ENCODE measurements at places on chromosomes 1 and 21.
A peak's percentile ranks its signal among the peaks of the same experiment; 100 is the strongest.

DNA sequence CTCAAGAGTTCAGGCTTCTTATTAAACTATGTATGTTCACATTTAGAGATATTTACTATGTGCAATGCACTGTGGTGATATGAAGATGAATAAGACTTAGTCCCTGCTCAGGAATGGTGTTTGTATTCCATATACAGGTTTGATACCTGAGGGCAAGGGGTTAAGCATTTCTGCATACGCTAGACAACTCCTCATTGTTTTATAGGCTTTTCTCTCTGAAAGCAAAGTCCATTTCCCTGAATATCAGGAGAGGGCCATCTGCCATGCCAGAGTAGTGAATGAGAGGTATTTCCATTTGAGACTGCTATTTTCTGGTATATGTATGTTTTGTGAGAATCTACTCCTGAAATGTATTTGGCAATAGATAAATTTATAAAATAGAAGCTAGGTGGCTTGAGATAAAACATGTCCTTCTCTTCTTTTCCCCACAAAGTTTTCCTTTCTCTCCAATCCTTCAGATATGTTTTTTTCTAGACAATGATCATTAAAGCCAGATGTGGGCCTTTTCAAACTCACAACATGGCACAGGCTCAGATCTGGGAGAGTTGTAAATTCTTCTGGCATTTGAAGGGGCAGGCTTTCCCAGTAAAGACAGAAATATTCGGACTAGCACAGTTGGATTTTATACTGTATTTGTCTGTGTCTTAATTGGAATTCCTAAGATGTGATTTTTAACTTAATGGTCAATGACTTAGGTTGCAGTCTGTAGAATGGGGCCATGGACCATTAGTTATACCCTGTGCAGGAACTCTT is 73.3 kb upstream of the WDR26 start:
- DNase-seq: no peak

DNA sequence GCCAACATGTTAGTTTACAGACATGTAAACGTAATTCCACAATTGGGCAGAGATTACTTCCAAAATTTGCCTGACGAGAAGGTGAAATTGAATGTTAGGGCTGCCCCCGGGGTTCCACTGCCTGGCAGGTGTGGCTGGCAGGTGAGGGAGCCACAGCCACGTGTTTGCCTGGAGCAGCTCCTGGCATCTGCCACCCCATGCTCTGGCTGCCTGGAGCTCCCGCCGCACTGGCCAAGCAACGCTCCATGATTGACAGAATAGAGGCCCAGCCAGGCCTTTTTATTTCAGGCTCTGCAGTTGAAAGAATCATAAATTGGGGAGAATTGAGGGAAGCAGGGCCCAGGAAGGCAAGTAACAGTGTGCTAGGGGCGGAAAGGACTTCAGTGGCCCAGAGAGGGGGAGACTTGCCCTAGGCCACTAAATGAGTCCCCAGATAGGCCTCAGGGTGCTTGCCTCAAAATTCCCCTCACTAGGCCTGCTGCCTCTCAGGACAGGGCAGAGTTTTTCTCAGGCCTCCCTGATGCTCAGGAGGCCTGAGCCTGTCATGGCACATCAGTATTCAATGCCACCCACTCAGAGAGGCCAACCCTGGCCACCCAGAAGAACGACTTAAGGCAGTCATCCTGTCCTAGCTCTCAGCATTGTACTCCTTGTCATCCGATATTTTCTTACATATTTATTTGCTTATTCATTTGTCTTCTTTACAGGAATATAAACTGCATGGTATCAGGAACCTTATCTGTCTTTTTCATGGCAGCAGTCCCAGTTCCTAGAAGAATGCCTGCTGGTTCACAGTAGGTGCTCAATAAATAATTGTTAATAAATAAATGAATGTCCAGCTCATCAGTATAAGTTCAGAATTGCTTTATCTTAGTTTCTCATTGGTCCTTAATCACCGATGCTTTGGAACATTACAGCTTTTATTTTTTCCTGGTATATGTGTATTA is 16.6 kb upstream of the S1PR1 start:
- no peak for DNase-seq

DNA sequence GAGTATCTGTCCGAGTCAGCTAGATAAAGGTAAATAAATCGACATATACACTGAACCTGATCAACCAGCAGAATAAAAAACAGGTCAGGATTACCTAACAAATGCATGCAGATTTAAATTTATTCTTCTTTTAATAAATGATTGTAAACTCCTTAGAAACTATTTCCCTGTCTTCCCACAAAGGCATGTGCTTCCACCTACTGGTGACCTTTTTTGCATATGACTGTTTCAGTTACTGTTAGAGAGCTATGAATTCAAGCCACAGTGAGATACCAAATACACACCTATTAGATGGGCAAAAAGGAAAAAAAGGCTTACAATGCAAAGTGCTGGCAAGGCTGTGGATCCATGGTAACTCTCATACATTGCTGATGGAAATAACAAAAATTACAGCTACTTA is 957.4 kb upstream of the NCAM2 start:
- no peak for DNase-seq

- DNase-seq: no peak
Measured at GRCh38 chr1:209625791-209626285, 26.4 kb downstream of the LAMB3 start.

GRCh38 chr1:244901400-244902015 is 37.2 kb upstream of the HNRNPU start:
- no peak for DNase-seq

DNA sequence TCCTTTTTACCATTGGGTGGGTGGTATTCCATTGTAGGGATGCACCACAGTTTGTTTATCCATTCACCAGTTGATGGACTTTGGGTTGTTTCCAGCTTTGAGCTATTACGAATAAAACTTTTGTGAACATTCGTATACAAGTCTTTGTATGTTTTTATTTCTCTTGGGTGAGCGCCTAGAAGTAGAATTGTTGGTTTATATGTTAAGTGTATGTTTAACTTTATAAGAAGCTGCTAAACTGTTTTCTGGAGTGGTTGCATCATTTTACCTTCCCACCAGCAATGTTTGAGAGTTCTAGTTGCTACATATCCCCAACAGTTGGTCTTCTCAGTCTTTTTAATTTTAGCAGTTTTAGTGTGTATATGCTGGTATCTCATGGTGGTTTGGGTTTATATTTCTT is 132.5 kb downstream of the PEX14 start:
- no peak for DNase-seq

GRCh38 chr1:160985723-160986122 is 31.1 kb upstream of the ITLN2 start:
- no peak for DNase-seq

DNA sequence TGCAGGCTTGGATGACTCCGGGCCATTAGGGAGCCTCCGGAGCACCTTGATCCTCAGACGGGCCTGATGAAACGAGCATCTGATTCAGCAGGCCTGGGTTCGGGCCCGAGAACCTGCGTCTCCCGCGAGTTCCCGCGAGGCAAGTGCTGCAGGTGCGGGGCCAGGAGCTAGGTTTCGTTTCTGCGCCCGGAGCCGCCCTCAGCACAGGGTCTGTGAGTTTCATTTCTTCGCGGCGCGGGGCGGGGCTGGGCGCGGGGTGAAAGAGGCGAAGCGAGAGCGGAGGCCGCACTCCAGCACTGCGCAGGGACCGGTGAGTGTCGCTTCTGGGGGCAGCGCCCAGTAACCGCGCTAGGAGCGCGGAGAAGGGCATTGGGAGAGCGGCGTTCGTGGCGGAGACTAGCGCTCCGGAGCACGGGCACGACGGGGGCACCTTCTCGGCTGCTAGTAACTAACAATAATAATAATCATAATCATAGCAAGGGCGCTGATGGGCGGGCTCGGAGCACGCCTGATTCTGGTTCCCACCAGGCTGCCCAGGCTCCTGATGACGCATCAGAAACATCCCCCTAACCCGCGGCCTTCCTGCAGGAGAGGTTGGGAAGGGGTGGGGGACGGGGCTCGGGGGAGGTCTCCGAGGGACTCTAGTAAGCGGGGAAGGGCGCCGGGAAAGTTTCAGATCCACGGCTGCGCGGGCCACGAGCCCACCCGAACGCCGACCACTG is at the start of gene MX1:
Gene MX1 (plus strand): TSS at position 286 of the 722 bp plus-strand sequence. CDS start 5,832 bp downstream, outside the sequence.
- DNase-seq: peak; percentile 89

GRCh38 chr1:179937668-179938254 is 16.8 kb upstream of the CEP350 start:
- DNase-seq: no peak

- DNase-seq: no peak
Measured at GRCh38 chr21:45580576-45581321, 38.5 kb upstream of the SLC19A1 start.

GRCh38 chr1:101262060-101262459 is 25.2 kb downstream of the S1PR1 start:
- DNase-seq: no peak

DNA sequence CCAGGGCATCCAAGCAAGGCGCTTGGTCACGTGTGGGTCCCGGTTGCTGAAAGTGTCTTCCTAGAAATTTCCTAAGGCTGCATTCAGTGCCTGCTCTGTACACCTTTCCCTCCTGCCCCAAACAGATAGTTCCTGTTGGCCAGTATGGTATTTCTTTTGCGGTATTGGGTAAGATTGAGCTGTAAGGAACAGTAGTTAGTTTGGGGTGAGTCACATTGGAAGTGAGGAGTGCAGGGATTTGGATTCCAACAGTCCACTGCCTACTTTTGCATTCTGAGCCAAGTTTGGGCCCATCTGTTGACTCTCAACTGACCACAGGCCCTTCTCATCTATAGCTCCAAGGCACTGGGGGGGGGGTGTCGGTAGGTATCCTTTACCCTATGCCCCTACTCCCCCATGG is 83.4 kb downstream of the MAP3K21 start:
- DNase-seq: no peak

DNA sequence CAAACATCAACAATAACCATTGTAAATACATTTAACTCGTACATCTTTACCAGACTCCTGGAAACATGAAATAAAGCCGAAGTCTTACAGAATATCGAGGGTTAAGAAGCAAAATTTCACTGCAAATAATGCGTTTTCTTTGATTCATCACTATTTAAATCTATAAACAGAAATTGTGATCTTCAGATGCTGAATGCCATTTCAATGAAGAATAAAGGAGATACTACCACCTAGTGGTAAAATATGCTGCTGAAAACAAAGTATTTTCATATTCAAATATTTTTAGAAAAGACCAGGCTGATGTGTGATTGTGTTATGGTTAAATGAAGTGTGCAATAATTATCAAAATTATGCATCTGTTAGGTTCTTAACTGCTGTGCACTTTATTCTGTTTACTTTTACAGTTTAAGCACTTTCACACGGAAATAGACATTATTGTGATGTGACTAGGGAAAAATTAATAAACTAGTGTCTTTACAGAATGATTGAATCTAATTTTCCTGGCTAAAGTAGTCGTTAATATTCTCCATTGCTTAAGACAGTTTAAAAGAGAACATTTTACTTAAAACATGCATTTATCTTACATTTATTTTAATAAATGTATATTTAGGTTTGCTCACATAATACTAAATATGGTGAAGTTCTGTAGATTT is 1093.1 kb downstream of the MRPL39 start:
- DNase-seq: no peak

Measured in stimulated activated naive CD8-positive, alpha-beta T cell treated with anti-CD3 and anti-CD28 coated beads, Interleukin-15, amount 100 ng/mL, for 72 hours (primary cell).